ENCODE measurements at places on chromosomes 2 and 18.

DNA sequence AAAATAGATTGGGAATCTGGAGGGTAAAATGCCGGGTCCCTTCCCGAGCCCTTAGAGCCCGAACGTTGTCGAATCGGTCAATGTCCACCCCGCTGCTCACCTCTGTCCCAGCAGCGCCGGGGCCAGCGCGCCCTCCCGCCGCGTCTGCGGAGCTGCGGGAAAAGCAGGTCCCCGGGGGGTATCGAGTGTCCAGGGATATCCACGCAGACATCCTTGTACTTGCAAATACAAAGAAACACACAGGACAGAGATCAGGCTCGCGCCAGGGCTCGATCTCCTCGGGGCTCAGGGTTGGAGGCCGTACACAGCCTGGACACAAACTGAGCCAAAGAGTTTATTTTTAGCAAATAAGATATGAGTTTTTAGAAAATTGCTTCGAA is 2.3 kb upstream of the GATA6 start:
- DNase-seq: no peak

GRCh38 chr18:9206421-9206820 is 69.8 kb downstream of the ANKRD12 start:
- DNase-seq: no peak

GRCh38 chr18:58045242-58046092 is 1.4 kb downstream of the NEDD4L start:
- no peak for DNase-seq

- DNase-seq: no peak
These were observed 206.6 kb downstream of the ZNF385B start for GRCh38 chr2:179654806-179655205.
